ENCODE measurements at places on chromosomes 2 and 18.

- DNase-seq: no peak
Measured at GRCh38 chr2:158725441-158725891, 69.7 kb upstream of the DAPL1 start.

GRCh38 chr2:67459761-67460160 lies 62.6 kb downstream of the ETAA1 start:
- DNase-seq: no peak

DNA sequence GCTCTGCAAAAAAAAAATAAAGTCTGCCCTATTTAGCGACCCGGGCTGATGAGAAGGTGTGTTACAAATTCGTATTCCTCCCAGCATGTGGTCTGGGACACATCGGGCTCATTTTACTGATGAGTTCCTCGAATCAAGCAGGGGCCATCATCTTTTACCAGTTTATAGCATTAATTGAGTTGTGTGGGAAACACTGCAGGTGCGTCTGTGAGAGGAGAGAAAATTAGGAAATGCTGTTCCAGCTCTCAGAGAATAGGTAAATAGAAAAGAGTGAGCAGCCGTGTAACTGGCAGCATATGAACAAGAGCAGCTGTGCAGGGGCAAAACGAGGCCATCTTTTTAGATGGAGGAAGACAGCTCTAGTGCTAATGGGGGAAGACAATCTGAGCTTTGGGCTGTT lies 216.7 kb downstream of the SETBP1 start:
- DNase-seq: no peak

- DNase-seq: no peak
Measured at GRCh38 chr18:43279015-43279744, 1.9 kb upstream of the SYT4 start.

GRCh38 chr2:75311993-75312392 lies 112.7 kb upstream of the TACR1 start:
- DNase-seq: peak; percentile 32

GRCh38 chr2:135320465-135321355 lies 210.3 kb downstream of the ZRANB3 start:
- DNase-seq: no peak

DNA sequence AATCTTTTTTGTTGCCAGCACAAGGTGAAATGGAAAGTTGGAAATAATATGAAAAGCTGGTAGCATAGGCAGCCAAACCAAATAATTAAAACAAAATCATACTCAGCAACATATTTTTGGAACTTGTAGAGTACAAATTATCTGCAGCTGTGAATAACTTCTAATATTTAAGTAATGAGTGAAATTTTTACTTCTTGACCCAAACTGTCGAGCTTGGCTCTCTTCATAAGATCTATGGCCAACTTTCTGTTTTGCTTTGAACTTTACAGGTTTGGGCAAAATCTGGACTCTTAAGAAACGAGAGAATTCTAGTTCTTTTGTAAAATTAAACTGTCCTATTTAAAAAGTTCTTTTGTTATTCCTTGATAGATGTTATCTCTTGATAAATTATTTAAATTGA lies 25.6 kb upstream of the CCDC102B start:
- DNase-seq: no peak

DNA sequence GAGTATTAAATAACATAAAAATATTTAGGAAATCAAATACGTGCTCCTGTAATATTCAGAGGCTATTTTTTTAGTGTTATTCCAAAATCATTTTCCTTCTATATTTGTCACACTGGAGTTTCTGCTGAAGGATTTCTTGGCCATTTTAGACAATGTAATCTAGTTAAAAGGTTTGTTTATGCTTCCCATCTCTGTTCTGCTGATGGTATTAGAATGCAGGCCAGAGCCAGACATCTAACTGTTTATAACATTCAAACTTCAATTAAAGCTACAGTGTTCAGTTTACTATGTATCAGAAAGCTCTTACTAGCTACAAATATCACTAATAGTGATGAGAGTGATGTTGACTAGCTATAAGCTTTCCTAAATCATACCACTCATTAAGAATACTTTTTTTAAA lies 7.9 kb downstream of the MBD5 start:
- no peak for DNase-seq

- DNase-seq: no peak
Measured at GRCh38 chr2:131093696-131094462, 619 bp upstream of the FAM168B start.

GRCh38 chr2:113058998-113059960 lies at the start of gene IL36RN:
Gene IL36RN, plus strand, starts transcription at chr2:113059198. Its CDS starts 241 bp downstream, at chr2:113059439.
- DNase-seq: no peak
